ENCODE measurements at places on chromosomes 4 and X.
A peak's percentile ranks its signal among the peaks of the same experiment; 100 is the strongest.

DNA sequence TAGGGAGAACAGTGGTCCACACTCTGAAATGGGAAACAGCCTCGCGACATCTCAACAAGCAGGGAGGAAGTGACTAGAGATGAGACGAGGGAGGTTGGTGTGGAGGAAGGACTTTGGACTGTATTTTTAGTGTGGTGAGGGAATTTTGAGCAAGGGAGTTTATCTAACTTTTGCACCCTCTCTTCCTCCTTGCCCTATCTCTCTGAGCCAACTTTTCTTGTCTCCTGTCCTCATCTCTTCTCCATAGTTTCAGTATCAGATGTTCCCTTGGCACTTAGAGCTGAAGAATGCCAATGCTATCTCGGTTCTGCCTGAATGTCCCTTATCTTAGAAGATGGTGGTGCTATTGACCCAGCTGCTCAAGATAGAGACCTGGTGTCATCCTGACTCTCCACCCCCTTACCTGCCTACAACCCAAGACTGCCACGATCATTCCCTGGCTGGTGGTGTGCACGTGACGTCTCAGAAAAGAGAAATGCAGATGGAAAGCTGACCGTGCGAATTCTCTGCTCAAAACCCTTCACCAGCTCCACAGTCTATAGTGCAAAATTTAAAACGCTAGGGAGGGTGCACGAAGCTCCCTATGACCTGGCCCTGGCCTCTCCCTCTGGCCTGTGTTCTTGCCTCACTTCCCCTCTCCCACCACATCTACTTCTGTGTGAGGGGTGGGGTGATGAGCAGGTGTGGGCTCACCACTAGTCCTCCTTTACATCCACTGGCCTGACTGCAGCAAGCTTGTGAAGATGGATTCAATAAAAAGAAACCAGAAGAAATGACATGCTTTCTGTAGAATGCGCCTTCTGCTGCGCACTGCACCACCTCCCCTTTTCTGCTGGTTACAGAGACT lies 20.9 kb downstream of the MPP1 start:
- no peak for DNase-seq

GRCh38 chr4:95159384-95159783 lies 389.4 kb downstream of the UNC5C start:
- DNase-seq: no peak

DNA sequence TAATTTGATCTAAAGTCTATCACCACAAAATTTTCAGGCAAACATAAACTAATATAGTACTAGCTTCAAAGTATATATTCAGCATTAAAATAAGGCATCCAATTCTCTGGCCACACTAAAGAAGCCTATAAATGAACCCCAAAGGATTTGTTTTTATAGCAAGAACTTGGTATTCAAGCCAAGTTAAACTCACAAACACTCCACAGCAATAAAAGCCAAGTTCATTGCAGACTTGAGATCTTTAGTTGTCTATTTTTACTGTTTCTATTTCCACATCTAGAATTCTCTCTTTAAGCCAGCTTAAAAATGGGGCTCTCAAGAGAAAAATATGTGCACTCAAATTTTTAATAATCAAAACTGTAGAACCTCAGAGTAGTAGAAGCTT lies 51.1 kb downstream of the WDFY3 start:
- no peak for DNase-seq

DNA sequence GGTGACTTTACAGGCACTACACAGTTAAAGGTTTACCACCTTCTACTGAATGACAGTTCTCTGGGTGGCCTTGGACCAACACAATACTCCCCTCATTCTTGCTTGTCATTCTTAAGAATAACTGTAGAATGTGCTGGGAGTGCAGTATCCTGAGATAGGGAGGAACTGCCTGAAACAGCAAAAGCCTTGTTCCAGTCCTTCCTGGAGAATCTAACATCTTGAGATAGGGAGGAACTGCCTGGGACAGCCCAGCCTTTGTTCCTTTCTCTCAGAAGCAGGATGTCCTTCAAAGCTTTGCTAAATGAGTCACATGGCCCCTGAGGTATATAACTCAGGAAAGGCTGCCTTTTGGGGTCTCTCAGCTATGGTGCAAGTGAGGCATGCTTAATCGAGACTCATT lies 145.7 kb upstream of the MBNL3 start:
- no peak for DNase-seq

DNA sequence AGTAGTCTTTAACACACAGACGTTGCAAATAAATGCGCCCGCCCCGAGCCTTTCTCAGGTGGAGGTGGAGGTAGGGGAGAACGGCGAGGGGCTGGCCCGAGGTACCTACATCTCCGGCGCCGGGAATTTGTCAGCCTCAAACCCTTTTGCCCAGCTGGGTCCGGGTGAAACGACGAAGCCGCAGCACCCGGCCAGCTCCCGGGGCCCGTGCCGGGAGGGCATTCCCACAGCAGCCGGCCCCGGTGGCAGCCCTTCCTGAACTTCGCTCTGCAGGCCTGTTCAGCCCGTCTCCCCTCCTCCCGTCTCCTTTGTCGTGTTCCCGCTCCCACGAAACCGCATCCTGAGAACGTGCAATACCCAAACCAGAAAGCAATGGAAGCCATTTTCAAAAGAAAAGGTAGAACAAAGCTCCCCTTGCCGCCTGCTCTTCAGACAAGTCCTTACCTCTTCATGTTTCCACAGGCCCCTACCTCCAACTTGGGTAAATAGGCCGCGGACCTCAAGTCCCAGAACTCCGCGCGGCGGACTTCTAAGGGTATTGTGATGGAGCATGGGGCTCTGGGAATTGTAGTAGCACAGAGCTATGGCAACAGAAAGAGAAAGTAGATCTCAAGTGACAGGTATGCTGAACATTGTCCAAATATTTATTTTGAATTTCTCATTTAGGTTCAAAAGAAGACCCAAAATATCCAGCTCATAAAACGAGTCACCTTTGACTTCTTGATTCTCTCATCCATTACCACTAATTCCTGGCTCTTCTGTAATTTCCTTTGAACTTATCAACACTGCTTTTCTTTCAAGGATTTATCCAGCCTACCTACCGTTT lies at the start of gene RBM41:
Gene RBM41 (minus strand): TSS at position 501 of the 826 bp plus-strand sequence. CDS start 49 bp downstream, at position 452.
- peak; percentile 89 for DNase-seq

DNA sequence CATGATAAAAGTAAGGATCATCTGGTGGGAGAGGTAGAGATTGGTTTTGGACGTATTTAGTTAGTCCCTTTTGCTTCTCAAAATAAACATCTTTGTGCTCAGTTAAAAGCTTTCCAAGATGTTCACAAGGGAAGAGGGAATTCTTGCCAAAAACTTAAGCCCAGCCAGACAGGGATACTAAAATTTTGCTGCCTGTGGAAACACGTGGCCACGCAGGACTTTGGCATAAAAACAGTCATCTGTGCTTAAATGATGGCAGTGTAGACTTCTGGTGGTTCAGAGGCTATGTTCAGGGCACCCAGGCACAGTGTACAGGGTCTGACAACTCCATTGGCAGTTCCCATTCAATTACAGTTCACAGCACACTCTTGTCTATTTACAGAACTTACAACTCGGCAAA lies 93.2 kb upstream of the JADE1 start:
- peak; percentile 71 for DNase-seq

GRCh38 chr4:22434895-22435294 lies 81.0 kb downstream of the ADGRA3 start:
- peak; percentile 59 for DNase-seq

- DNase-seq: no peak
Observed at GRCh38 chrX:119251386-119251785, 15.3 kb downstream of the PGRMC1 start.

- no peak for DNase-seq
Observed at GRCh38 chr4:122341886-122342285, 36.9 kb upstream of the ADAD1 start.
